ENCODE measurements at places on chromosomes 7 and 10.

DNA sequence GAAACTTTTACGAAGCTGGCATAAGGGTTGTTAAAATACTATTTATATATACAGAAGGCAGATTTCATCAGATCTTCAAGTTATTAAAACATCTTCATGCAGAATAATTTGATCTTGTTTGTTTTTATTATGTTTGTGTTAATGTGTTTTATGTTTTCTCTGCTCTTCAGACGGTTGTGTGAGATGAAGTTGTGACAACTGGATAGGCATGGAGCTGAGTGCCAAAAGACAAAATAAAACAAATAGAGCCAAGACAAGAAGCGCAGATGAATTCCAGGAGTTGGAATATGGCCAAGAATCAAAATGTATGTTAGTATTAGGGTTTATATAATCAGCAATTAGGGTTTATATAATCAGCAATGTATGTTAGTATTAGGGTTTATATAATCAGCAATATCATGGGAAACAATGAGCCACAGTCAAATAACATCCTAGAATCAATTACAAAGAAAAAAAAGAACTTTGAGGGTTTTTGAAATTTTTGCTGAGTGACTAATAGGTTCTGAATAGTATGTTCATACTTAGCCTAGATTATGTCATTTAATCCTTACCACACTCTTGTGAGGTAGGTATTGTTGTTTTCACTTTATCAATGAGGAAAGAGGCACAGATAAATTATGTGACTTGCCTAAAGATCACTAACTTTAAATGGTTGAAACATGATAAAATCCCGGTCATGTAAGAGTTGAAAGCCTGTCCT lies 488.0 kb upstream of the STEAP1 start:
- no peak for DNase-seq

- no peak for DNase-seq
These were observed 19.7 kb upstream of the FKBP9 start for GRCh38 chr7:32937344-32938174.

GRCh38 chr7:23438171-23438570 lies 32.1 kb downstream of the IGF2BP3 start:
- no peak for DNase-seq

- DNase-seq = no peak
These were observed 101.4 kb downstream of the PPP1R17 start for GRCh38 chr7:31788445-31788844.

- no peak for DNase-seq
These were observed 57.2 kb downstream of the RASGEF1A start for GRCh38 chr10:43209651-43210141.

GRCh38 chr10:74244097-74244685 lies 93.2 kb downstream of the ADK start:
- DNase-seq = peak; percentile 50

GRCh38 chr10:122669842-122670241 lies 29.8 kb downstream of the C10orf120 start:
- DNase-seq = no peak

GRCh38 chr7:134254311-134254710 lies 62.4 kb downstream of the SLC35B4 start:
- DNase-seq = no peak

Measured in activated CD8-positive, alpha-beta T cell treated with anti-CD3 and anti-CD28 coated beads for 36 hours (primary cell).